ENCODE measurements at places on chromosomes 11 and 22. TPM values are rescaled to one million over a fixed set of nuclear protein-coding genes. Genes with fewer than 3 reads are reported as not detected.

DNA sequence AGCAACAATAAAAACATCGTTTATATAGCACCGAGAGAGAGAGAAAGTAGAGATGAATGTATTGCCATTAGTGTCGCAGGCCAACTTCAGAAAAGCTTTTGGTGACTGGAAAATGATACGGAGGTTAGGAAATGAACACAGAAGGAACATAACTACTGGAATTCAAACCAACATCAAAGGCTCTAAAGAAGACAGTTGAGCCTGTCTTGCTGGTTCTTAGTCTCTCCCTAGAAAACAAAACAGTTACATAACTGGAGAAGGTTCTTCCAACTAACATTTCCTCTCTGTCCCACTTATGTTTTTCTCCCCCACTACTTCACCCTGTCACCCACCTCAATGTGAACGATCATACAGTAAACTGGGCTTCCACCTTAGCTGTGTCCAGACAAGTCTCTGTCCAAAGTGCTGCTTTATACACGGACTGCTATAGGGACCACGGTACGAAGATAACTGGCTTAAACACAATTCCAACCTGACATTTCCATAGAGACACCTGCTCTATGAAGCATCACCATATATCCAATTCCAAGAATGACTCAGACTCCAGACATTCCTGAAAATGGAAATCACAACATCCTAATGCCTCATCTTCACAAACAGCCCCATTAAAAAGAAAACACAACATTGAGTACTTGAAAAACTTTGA lies 85.2 kb upstream of the ARHGAP32 start:
- peak overlapping the region; percentile 82 for H3K4me3 ChIP-seq
- peaks cover 85% of the 10 kb centered on the region for H3K4me1 ChIP-seq
- no peaks in the 10 kb centered on the region for H3K27me3 ChIP-seq

- H3K36me3 ChIP-seq = no peaks in the 10 kb centered on the region
- DNase-seq = no peak
- H3K27ac ChIP-seq = peak overlapping the region; percentile 72
- peaks cover 78% of the 10 kb centered on the region for H3K4me1 ChIP-seq
Observed at GRCh38 chr11:83006877-83007330, 64.8 kb downstream of the RAB30 start.

The EXPH5 gene
- total RNA-seq = 0.02 TPM

DNA sequence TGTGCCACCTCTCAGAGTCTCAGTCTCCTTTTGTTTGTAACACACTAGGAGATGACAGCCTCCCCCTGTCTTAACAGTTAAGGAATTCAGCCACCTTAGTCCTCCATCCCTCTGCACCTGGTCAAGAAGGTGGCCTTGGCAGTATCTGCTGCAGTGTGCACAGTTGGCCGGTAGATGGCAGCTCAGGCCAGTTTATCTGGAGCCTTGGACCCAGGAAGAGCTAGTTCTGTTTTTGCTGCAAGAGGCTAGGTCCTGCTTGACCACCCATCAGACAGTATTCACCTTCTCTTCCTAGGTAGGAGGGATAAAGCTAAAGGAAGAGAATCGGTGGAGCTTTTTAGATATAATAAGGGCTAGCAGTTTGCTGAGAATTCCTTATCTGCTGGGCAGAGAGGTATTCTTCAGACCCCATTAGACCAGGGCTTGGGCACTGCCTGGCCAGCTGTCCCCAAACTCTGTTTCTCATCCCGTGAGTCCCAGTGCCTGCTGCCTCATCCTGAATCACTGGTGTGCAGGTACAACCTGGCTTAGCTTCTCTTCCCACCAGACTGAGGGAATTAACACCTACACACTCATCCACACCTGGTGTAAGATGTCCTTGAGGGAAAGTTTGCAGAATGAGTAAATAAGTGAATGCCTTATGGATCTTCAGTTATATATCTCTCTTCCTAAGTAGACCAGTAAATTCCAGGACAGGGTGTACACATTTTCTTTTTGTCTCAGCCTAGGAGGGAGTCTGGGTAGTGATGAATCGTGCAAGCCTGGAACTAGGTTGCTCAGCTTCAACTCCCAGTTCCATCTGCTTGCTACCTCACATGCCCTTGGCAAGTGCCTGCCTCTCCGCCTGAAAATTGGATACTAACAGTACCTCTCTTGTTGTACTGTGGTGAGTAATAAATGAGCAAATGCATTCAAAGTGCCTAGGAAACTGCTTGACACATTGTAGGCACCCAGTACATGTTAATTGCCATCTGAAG lies 70.8 kb upstream of the NARS2 start:
- peak; percentile 63 for DNase-seq
- peaks cover 6% of the 10 kb centered on the region for H3K4me1 ChIP-seq
- H3K27ac ChIP-seq = no peak overlapping the region
- H3K27me3 ChIP-seq = no peaks in the 10 kb centered on the region
- no peak overlapping the region for H3K4me3 ChIP-seq

DNA sequence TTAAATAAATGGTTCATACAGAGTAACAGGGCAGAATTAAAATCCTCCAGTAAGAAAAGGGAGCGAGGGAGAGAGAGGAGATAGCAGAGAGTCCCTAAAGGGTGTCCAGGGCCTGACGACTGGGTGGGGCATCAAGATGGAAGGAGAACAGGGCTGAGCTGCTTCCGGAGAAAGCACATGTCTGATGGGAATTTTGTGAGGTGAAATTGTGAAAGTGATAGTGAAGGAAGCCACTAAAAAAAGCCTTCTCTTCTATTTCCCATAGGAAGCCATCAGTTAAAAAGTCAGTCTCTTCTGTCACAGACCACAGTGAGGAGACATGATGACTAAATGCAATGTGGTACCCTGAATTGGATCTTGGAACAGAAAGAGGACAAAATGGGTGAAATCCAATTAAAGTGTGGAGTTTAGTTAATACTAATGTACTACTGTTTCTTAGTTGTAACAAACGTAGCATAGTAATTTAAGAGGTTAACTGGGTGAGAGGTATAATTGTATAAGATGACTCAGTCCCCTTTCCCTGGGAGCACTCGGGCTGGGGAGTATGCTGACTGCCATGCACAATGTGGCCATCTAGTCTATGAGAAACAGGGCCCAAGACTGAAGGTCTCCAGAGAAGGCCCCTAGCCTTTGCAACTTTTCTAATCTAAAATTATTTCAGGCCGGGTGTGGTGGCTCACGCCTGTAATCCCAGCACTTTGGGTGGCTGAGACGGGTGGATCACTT lies 29.5 kb upstream of the FCHSD2 start:
- H3K4me3 ChIP-seq = no peak overlapping the region
- no peak overlapping the region for H3K27ac ChIP-seq
- no peaks in the 10 kb centered on the region for H3K27me3 ChIP-seq

The GVQW3 gene
- 2.9 TPM for total RNA-seq

The BCO2 gene
- total RNA-seq = 0.38 TPM

GRCh38 chr11:69487849-69488542 lies 6.5 kb downstream of the LINC01488 start:
- no peak for DNase-seq
- H3K4me1 ChIP-seq = peaks cover 58% of the 10 kb centered on the region
- H3K36me3 ChIP-seq = no peaks in the 10 kb centered on the region

DNA sequence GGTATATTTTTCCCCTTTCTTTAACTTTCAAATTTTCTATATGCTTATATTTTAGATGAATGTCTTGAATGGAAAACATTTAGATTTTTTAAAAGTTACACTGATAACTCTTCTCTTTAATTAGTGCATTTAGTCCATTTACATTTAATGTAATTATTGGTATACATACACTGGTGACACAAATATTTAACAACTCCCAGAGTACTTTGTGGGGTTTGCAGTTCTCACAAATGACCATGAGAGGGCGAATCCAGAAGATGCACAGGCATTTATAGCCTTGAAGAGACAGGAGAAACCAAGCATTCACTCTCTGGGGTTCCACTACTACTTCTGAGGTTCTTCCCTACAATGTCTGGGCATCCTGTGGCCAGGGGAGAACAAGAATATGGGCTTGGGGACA lies 125.1 kb downstream of the TIMP3 start:
- no peak overlapping the region for H3K4me3 ChIP-seq
- peak; percentile 44 for DNase-seq
- H3K27me3 ChIP-seq = no peaks in the 10 kb centered on the region
- H3K27ac ChIP-seq = no peak overlapping the region
- H3K4me1 ChIP-seq = no peaks in the 10 kb centered on the region

- no peaks in the 10 kb centered on the region for H3K4me1 ChIP-seq
- no peaks in the 10 kb centered on the region for H3K36me3 ChIP-seq
- H3K4me3 ChIP-seq = no peak overlapping the region
- DNase-seq = no peak
- H3K27ac ChIP-seq = no peak overlapping the region
Observed at GRCh38 chr22:47486569-47487312, 724.3 kb downstream of the TBC1D22A start.

The KCTD17 gene
- total RNA-seq = 4.5 TPM

The FOLR2 gene
- total RNA-seq = not detected

The RTN4RL2 gene
- 1.3 TPM for total RNA-seq

The EI24 gene
- 126 TPM for total RNA-seq

DNA sequence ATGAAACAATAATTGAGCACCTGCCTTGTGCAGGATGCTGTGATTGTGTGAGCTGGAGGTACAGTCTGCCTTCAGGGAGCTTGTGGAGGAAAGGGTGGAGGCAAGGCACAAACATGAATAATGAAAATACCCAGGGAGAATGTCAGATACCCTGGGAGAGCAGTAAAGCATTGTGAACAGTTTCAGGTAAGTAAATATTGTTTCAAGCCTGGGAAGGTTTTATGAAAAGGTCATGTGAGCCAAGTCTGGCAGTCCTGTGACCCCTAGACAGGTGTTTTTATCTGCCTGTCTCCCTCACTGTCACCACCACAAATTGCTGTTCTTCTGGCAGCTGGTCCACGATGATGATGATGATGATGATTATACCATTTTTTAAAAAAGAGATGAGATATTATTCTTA lies 32.0 kb downstream of the SPECC1L start:
- peak overlapping the region; percentile 7 for H3K27ac ChIP-seq
- peaks cover 43% of the 10 kb centered on the region for H3K4me1 ChIP-seq
- no peaks in the 10 kb centered on the region for H3K27me3 ChIP-seq
- H3K36me3 ChIP-seq = peaks cover 39% of the 10 kb centered on the region
- peak; percentile 46 for DNase-seq
- no peak overlapping the region for H3K4me3 ChIP-seq

The FAM181B gene
- not detected for total RNA-seq

DNA sequence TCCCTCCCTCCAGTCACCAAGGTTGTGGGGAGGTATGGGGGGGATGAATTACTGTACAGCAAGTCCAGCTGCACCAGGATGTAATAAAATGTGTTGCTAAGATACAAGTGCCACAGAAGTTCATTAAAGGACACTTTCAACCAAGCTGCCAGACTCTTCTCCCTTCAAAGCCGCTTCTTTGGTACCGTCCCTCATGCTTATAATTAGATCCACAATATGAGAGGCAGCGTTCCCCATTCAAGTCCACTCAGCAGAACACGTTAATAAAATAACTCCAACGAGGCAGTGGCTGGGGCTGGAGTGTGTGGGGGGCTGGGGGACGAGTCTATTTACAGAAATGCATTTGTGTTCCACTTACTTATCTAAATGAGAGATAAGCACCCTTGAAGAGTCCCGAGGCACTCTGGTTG lies 14.7 kb downstream of the PHF21B start:
- peaks cover 97% of the 10 kb centered on the region for H3K27me3 ChIP-seq
- H3K4me1 ChIP-seq = no peaks in the 10 kb centered on the region

- peaks cover 3% of the 10 kb centered on the region for H3K36me3 ChIP-seq
- no peak overlapping the region for H3K4me3 ChIP-seq
- no peaks in the 10 kb centered on the region for H3K27me3 ChIP-seq
- H3K27ac ChIP-seq = no peak overlapping the region
Observed at GRCh38 chr11:19164881-19165280, 36.9 kb downstream of the CSRP3 start.

The TSGA10IP gene
- not detected for total RNA-seq

GRCh38 chr11:75574698-75575602 lies 12.9 kb downstream of the SERPINH1 start:
- peaks cover 7% of the 10 kb centered on the region for H3K4me1 ChIP-seq
- H3K27ac ChIP-seq = no peak overlapping the region
- H3K36me3 ChIP-seq = peaks cover 26% of the 10 kb centered on the region
- DNase-seq = no peak
- no peak overlapping the region for H3K4me3 ChIP-seq

DNA sequence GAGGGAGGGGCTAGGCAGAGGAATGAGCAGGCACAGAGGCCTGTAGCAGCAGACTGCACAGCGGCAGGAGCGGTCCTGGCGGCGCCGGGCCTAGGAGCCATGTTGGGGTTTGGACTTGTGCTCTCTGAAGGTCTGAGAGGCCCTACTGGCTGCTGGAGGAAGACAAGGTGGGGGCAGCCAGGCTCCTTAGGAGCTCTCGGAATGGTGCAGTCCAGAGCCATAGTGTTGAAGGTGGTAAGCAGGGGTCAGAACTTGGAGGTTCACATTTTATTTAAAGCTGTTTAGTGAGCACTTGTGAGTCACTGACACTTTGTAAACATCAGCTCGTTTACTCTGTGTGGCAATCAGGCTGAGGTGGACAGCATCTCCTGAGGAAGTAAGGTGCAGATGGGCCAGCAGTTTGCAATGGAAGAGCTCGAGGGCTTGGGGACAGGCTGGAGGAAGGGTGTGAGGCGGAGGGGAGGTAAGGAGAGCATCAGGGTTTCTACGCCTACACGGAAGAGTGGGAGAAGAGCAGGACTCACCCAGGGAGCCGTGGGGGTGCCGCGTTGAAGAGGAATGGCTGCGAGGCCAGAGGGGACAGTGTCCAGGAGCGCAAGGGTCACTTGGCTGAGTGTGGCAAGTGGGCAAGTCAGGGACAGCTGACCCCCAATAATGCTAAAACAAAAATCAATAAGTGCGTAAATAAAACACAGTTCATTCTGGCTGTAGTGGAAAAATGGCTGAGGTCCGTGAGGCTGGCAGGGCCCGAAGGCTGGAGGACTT lies 10.0 kb upstream of the TMEM191C start:
- H3K27ac ChIP-seq = peak overlapping the region; percentile 88
- peak; percentile 65 for DNase-seq
- H3K27me3 ChIP-seq = no peaks in the 10 kb centered on the region
- peak overlapping the region; percentile 73 for H3K4me3 ChIP-seq

DNA sequence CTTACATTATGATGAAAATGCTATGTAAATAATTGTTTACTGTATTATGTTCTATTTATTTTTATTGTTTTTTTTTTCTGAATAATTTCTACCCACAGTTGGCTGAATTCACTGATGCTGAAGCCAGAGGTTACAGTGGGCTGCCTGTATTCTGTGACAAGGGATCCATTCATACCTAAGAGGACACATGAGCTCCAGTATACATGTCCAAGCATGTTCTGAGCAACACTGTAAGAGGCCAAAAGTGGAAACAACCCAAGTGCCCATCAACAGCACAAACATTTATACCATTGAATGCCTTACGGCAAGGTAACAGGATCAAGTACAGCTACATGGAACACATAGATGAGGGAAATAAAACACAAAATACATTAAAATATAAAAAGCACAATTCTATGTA lies 1.4 kb upstream of the SRSF8 start:
- DNase-seq = no peak
- no peak overlapping the region for H3K27ac ChIP-seq
- H3K36me3 ChIP-seq = no peaks in the 10 kb centered on the region
- no peaks in the 10 kb centered on the region for H3K27me3 ChIP-seq
- peaks cover 18% of the 10 kb centered on the region for H3K4me1 ChIP-seq

The TMA7B gene
- total RNA-seq = not detected

The MAPK8IP2 gene
- 2.1 TPM for total RNA-seq

All from HepG2 (cell line).